ENCODE measurements at places on chromosomes 13 and 19. TPM values are rescaled to one million over a fixed set of nuclear protein-coding genes. Genes with fewer than 3 reads are reported as not detected.

Gene NFIC
- 191 TPM for total RNA-seq

Gene DIAPH3
- 1.5 TPM for total RNA-seq

Gene CEACAM8
- not detected for total RNA-seq

Gene GIPR
- 20.0 TPM for total RNA-seq

Gene CEBPA
- total RNA-seq = 286 TPM

Gene BEST2
- total RNA-seq = not detected

Gene CLDND2
- total RNA-seq = not detected

Gene FLT1
- 80.1 TPM for total RNA-seq

Gene PRTN3
- not detected for total RNA-seq

Gene OR1I1
- total RNA-seq = not detected

Gene ZNF541
- not detected for total RNA-seq

Gene CPAMD8
- 3.7 TPM for total RNA-seq

Gene SOHLH2
- not detected for total RNA-seq

Gene C5AR1
- total RNA-seq = 90.8 TPM

Gene LINGO3
- not detected for total RNA-seq

Gene TMEM59L
- 0.34 TPM for total RNA-seq

Gene PLIN4
- total RNA-seq = 1,574 TPM

Gene ZNF418
- total RNA-seq = 5.1 TPM

Gene ALDH16A1
- total RNA-seq = 35.4 TPM

Gene GJB6
- total RNA-seq = not detected

Gene ZNF681
- 1.1 TPM for total RNA-seq

Gene KLK2
- not detected for total RNA-seq

Gene ZNF564
- 14.2 TPM for total RNA-seq

Gene HIF3A
- 37.7 TPM for total RNA-seq

Gene GPC6
- total RNA-seq = 26.3 TPM

Gene DCLK1
- 100 TPM for total RNA-seq

Gene SIGLEC14
- 0.98 TPM for total RNA-seq

Gene KLHL1
- total RNA-seq = not detected

Gene PALM3
- not detected for total RNA-seq

Data from subcutaneous adipose tissue (tissue), 4 donors.